ENCODE measurements at places on chromosomes 16 and 17.

DNA sequence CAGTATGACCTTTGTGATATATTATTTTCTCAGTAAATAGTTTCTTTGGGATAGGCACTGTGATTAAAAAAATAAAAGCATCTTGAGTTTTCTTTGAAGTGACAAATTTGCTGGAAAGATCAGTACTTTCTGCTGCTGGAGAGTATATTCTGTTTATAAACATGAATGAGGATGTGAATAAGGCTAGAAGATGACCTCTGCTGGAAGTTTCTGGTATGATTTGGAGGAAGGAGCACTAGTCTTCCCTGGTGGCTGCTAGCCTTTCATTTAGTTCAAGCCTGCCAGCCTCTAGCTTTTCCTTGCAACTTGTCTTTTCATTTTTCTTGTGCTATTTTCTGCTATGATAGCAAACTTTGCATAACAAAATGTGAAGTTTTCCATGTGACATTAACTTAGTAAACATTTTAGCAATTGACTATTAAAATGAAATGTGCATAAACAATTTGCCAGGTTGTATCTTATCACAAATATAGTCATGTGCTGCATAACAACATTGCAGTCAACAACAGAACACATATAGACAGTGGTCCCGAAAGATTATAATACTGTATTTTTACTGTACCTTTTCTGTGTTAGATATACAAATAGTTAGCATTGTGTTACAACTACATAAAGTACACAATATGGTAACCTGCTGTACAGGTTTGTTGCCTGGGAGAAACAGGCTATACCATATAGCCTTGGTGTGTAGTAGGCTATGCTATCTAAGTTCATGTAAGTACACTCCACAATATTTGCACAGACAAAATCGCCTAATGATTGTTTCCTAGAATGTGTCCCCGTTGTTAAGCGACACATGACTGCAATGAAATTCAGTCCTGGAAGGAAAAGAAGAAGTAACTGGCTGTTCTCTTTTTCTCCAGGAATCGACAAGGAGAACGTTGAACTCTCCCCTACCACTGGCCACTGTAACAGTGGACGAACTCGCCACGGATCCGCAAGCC is 18.1 kb upstream of the RAB11FIP4 start:
- DNase-seq = no peak

DNA sequence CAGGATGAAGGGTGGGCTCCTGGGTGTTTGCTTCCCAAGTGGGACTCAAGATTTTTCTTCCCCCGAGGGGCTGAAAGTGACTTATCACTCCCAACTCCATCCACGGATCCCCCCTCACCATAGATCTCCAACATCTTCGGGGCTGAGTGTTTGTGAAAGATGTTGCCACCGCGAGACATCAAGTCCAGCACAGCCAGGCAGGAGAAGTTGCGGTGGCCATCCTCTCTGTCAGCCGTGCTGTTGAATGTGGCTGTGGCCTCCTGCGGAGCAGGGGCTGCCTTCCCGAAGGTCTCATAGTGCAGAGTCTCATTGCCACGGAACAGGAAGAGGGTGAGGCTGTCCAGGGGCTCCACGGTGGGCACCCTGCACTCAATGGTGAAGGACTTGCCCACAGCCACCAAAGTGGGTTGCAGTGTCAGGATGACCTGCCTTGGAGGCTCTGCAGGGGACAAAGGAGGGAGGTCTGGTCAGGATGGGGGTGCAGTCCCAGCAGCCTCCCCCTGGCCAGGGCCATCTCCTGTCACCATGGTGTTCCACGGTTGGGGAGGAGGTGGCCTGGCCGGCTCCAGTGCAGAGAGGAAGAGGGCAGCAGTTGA is 5.5 kb downstream of the PRR29 start:
- DNase-seq = no peak

DNA sequence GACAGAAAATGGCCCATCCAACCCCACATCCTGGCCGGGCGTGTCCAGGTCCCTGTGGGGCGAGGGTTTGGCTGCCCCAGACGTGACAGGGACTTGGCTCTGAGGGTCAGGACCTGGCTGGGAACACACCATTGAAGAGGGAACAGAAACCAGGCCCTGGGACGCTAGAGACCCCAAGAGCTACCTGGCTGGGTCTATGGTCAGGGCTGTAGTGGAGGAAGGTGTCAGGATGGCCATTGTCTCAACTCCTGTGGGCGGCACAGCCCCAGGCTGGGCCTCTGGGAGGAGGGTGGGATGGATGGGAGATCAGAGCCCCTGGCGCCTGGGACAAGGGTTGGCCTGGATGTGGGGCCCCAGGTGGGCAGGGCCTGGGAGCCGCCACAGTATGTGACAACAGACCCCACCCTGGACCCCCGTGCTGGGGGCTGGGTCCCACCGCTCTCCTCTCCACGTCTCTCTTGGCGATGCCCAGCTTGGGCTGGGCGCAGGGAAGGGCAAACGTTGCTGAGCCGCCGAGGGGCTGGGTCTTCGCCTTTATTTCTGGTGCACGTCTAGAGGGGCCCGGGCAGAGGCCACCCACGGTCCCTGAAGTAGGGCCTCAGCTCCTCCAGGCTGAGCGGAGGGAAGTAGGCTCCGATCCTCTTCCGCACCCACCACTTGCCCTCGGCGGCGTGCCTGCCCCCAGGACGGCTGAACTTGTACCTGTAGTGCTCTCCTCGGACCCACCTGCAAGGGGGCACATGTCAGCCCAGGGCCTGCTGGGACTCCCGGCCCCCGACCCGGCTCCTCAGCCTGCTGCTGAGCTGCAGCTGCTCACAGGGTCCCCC is 53.7 kb upstream of the GNG13 start:
- DNase-seq = no peak

DNA sequence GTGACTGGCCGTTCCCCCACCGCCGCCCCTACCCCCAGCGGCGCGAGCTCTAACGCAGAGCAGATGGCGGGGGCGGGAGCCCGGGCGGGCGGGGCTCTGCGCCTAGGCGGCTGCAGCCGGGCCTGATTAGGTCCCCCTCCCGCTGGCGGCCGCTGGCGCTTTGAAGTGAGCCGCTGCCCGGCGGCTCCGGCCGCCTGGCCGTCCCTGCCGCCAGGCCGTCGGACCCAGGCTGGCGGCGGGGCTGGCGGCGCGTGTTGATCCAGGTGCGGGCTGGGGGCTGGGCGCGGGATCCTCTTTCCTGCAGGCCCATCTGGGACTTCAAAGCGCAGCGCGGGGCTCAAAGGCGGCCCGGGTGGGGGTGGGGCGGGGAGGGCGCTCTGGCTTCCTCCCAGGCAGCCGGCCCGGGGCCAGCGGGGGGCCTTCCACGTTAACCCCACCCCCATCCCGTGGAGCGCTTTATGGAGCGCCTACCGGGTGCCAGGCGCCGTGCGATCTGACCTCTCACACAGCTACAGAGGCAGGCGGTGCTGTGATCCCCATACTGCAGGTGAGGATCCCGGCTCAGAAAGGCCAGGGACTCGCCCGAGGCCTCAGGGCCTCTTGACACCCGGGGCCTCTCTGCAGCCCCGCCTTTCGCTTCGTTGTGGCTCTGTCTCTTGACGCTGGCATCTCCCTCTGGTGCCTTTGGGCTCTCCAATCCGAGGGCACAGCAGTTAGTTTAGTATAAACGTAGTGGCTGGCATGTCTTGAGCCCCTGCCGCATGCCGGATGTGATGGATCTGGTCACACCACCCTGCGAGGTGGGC is 80.0 kb upstream of the NKD1 start:
- peak; percentile 64 for DNase-seq

- DNase-seq = no peak
Measured at GRCh38 chr16:7585705-7586104, 253.1 kb downstream of the RBFOX1 start.

Data from right kidney (tissue), 9 donors.